ENCODE measurements at places on chromosomes 3 and 15.

- no peak for DNase-seq
Observed at GRCh38 chr3:197573048-197573767, 17.4 kb upstream of the BDH1 start.

- DNase-seq, result no peak
Observed at GRCh38 chr3:96814651-96815567, 515 bp downstream of the EPHA6 start.

GRCh38 chr15:84961707-84962106, 19.9 kb upstream of the PDE8A start:
- no peak for DNase-seq

DNA sequence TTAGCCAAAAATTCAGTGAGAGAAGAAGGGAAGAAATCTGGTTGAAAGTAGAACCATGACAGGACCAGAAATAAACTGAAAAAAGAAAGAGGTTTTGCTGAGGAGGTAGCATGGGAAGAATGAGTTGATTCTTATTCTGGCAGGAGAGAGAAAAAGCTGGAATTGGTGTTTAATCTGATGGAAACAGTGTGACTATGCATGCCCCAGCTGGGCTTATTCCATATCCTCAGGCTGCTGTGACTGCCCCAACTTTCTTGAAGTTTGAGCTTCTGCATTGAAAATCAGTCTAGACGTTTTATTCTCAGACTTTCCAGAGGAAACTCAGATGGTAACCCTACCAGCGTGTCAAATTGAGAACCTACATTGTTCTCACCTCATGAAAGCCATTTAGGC, 352.5 kb upstream of the DCBLD2 start:
- no peak for DNase-seq

GRCh38 chr3:139111392-139112229, 66.9 kb upstream of the PRR23C start:
- no peak for DNase-seq

DNA sequence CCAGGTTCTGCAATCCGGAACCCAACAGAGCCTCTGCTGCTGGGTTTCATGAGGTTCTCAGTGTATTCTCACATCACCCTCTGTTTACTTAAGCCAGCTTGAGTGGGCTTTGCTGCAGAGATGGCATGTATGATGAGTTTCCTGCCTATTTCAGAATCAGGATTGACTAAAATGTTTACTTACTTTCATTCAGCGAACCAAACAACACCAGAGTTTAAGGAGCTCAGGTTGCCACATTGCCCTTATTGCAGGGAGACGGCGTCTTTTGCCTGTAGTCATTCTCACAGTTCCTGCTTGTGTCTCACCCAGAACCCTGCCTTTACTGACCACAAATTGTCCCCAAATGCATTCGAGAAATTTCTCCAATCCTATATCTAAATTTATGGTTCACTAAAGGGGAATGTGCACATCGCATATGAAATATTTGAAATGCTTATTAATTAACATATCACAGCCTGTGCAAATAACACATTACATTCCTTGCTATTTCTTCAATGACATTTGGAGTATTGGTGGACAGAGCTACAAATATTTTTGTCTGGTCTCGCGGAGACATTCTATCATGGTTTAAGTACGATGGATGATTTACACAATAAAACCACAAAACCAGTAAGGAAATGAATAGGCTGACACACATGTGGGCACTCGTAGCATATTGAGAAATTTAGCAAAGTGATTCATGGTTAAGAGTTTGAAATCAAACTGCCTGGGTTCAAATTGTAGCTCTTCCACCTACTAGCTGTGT, 377.2 kb upstream of the CFAP20DC start:
- no peak for DNase-seq

- DNase-seq, result no peak
Observed at GRCh38 chr3:187516446-187517185, 148.4 kb downstream of the RTP4 start.

DNA sequence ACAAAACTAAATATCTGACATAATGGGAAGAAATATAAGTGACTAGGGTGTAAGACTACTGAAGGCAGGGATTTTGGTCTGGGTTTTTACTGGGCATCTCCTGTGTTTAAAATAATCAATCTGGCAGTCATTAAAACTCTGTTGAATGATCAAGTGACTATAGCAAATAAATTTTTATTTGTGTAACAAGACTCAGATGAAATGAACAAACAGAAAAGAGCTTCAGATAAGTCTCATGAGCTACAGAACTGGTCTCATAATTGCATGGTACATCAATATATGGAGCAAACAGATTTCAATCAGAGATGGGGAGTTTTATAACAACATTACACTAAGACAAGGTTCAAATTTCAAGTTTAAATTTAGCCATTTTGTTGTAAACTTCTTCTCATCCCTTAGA, 372.5 kb downstream of the PLCL2 start:
- DNase-seq, result no peak

- peak; percentile 14 for DNase-seq
Observed at GRCh38 chr3:134057006-134057653, 27.4 kb upstream of the SLCO2A1 start.

GRCh38 chr3:64067506-64068346, 44.4 kb upstream of the PSMD6 start:
- DNase-seq, result no peak

- DNase-seq, result no peak
Observed at GRCh38 chr3:153621953-153622352, 459.9 kb downstream of the RAP2B start.

DNA sequence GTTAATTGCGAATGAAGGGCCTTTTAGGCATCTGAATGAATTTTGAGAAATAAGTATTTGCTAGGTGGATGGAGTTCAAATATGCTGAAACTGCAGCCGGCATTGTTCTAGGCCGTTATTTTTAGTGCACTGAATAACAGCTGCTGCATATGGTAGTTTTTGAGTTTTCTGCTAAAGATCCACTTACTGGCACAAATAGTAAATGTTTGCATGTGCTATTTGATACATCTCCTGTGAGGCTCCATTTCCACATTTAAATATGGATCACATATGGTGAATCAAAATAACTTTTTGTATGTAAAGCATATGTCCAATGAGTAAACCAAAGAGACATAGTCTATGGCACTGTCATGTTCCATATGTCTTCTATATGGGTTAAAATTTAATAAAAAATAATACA, 56.7 kb upstream of the CNTN4 start:
- DNase-seq, result no peak

GRCh38 chr3:87771337-87772192, 287.2 kb downstream of the CGGBP1 start:
- DNase-seq, result no peak

GRCh38 chr3:127808197-127808596, 14.1 kb downstream of the MGLL start:
- no peak for DNase-seq

GRCh38 chr15:71151081-71151480, 35.8 kb downstream of the THSD4 start:
- no peak for DNase-seq

- DNase-seq, result no peak
Observed at GRCh38 chr3:155303540-155304097, 10.1 kb upstream of the STRIT1 start.

DNA sequence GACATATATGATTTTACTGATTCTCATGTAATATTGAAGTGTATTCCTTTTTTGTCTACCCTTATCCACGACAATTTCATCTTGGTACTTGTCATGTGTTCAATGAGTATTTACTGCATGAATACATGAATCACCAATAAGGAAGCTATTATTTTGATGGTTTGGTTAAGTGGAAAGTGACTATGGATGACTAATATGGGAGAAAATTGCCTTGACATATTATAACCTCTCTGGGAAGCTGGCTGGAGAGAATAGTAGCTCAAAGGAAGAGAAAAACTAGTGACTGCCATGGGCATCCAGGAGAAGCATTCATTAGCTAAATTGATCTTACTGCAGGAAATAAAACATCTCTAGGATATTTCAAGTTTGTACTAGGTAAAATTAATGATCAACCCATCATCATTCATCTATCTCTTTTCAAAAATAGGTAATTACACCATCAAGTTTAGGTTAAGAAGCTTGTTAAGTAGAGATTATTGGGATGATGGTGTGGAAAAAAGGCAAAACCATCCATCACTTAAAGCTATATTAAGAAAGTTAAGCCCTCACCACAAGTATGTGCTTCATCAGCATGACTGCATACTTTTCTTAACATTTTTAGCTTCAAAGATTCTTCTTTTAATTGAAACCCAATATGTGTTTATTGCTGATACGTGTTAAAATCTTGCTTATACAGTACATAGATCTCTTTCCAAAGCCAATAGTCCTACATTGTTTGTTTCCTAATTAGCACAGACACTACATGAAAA, 455.2 kb upstream of the ARPP21 start:
- DNase-seq, result no peak

DNA sequence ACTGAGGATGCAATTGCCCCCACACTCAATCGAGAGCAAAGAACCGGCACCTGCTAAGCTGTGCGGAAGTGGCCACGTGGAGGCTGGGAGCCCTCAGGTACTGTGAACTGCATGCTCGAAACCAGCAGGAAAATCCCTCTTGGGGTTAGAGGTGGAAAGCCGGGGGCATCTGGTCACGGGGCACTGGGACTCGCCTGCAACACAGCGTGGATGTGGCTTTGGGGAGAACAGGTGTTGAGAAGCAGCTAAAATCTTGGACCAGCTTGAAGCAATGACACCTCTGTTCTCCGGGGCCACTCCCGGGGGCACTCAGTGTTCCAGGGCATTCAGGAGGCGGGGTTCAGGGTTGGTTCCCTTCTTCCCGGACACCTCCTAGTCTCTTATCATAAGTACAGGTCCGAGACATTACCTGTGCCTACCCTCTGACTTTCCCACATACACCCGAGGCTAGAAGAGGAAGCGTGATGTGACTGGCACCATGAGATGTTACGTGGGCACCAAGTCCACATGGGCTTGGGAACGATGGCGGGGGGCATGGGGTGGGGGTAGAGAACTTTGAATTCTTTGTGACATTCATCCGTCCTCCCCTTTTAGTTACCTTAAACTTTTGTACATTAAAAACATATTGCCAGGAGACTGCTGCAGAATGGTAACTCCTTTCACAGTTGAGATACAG, 172.0 kb downstream of the ADAMTS17 start:
- peak; percentile 50 for DNase-seq

DNA sequence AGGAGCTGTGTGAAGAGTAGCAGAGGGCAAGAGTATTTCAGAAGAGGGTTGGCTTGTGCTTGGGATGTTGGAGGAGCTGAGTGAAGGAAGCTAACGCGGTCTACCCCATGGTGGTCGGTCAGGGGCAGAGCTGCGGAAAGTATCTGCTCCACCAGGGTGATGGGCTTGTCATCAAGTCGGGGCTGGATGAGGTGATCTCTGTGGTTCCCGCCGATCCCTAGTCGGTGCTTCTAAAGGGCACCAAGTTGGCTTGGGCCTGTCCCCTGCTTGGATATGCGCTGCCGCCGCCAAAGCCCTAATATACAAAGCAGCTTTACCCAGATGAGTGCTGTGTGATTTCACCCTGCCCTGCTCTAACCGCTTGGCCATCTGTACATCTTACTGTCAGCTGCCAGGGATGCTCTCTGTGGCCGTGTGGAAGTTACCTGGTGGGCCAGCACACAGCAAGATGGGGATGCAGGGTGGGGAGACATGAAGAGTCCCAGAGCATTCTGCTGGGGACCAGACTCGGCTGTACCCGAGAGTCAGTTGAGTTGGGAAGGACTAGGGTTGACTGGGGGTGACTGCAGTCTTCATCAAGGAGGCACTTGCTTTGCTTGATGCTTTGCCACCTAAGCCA, 226.1 kb upstream of the BHLHE40 start:
- DNase-seq, result no peak

- DNase-seq, result no peak
Observed at GRCh38 chr3:31911643-31912042, 69.4 kb downstream of the OSBPL10 start.

GRCh38 chr15:62165793-62166375, 799 bp upstream of the C2CD4B start:
- DNase-seq, result no peak

- no peak for DNase-seq
Observed at GRCh38 chr3:70771426-70772147, 459.1 kb upstream of the MDFIC2 start.

DNA sequence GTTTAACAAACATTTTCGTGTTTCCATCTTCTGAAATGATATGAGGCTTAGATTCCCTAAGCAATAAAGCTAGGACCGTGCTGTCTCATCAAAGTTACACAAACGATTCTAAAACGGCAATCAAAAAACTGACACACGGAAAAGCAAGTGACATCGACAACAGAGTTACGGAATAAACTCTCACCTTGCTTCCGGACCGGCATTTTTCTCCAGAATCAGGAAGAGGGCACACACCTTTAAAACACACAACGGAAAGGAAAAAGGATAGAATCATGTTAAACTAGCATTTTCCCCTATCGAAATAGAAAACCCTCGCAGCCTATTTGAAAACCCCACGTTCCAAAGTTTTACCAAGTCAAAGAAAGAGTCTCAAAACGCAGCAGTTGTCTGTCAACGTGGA, 1.4 kb downstream of the DLG1 start:
- no peak for DNase-seq

- DNase-seq, result no peak
Observed at GRCh38 chr15:100022391-100022790, 289.2 kb upstream of the LYSMD4 start.

- DNase-seq, result no peak
Observed at GRCh38 chr3:48784426-48785120, 63.1 kb downstream of the PRKAR2A start.

DNA sequence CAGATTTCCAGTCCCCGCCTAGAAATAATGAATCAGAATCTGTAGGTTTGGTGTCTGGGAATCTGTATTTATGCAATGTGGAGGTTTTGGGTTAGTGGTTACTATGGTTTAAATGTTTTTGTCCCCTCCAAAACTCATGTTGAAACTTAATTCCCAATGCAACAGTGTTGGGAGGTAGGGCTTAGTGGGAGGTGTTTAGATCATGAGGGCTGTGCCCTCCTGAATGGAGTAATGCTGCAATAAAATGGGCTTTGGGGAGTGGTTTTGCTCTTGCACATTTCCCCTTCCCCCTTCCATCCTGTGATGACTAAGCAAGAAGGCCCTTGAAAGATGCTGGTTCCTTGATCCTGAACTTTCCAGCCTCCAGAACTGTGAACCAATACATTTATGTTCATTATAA, 9.2 kb upstream of the RFC4 start:
- DNase-seq, result no peak

- DNase-seq, result no peak
Observed at GRCh38 chr15:101435761-101436160, 53.7 kb downstream of the PCSK6 start.

- DNase-seq, result no peak
Observed at GRCh38 chr3:47022641-47023071, 43.2 kb downstream of the NBEAL2 start.

GRCh38 chr3:8490079-8490552, 11.5 kb upstream of the LMCD1 start:
- DNase-seq, result no peak

GRCh38 chr3:119195911-119196310, 22.5 kb downstream of the UPK1B start:
- DNase-seq, result no peak

- DNase-seq, result no peak
Observed at GRCh38 chr15:44802336-44802735, 66.0 kb downstream of the TRIM69 start.
